ENCODE measurements at places on chromosomes 6 and 20.

DNA sequence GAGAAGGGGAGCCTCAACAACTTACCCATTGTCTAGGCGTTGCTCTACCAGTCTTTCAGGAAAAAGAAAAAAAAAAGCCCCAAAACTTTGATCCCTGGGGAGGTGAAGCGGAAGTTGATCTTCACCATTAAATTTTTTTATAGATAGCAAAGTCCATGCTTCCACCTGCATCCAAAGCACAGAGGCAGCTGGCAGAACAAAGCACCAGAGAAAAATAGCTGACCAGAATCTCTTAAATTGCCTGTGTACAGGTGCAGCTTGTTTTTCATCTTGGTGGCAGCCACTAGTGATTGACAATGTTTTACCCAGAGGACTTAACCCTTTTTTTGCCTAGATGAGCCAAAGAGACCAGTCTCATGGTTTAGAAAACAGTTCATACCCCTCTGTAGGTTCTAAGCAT is 86.0 kb downstream of the MYB start:
- peak; percentile 15 for DNase-seq

DNA sequence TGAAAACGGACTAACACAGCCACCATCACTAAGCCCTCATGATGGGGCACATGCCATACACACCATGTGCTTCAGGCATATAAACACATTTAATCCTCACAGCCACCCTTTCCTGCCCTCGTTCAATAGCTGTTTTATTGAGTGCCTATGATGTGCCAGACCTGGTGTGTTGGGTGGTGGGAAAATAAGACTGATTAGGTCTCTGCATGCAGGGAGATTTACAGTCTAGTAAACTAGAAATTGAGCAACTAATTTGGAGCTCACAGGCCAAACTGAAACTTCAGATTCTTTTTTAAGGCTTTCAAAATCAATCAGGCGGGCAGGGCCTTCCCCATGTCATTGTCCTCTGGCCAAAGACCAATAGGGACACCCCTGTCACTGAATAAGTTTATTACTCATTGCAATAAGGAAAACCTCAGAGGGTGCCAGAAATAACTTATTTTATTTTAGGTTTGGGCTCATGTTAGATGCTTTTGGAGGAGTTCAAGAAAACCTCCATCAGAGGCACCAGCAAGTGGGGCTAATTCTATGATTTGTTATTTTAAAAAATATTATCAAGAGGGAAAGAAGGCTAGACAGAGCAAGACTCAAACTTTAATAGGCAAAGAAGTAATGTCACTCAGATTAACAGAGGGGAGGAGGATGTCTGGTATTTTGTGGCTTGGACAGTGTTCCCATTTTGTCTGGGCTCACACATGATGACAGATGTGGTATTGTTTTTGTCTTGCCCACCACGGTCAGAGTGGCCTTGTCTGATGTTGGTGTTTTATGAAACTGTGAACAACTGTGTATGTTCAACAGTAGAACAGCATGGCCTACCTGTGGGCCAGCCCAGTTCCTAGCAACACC is 12.0 kb downstream of the ZFP64 start:
- DNase-seq, result no peak

GRCh38 chr20:20405623-20406022 is 37.7 kb downstream of the INSM1 start:
- DNase-seq, result no peak

DNA sequence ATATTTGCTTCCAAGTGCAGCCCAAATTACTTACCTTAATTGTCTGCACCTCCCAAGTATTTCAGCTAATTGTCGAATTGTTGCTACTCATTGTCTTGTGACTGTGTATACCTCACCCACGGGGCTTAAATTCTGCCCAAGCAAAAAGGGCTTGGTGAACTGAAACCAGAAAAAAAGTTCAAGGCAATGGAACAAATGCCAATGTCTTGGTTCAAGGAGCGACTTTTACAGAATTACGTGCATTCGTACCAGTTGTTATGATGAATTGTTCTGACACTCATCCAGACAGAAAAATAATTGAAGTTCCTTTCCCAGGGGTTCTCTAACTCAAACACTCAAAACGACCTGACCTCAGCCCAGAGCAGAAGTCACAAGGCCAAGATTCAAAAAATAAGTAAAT is 13.9 kb upstream of the PXDC1 start:
- no peak for DNase-seq

- DNase-seq, result no peak
Measured at GRCh38 chr20:1804554-1804956, 90.7 kb upstream of the SIRPA start.

DNA sequence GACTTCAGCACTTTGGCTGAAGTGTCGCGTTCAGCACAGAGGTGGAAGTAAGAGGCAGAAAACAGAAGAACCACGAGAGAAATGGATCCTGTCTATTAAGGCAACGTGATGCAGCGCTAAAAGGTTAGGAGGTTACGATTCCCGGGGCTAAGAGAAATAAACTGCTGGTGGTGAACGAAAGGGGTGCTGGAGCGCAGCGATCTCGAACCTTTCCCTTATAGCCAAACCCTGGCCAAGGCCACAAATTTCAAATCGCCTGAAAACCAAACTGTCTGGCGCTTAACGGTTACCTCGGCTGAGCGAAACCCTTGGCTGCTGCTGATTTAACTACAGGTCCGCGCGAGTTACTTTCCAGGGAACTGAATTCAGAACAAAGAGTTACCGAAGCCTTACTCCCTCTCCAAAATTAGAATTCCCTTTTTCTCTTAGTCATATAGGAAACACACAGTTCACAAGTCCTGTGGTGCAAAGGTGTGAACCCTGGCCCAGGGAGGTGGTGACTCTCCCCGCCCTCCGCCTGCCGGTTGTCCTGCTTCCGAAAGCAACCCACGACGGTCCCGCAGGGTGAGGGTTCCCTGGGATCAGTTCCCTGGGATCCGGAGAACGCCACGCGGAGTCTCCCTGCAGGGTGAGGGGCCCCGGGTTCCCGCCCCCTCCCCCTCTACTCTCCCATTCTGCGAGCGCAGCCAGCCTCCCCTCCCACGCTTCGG is 1.3 kb upstream of the SLC35D3 start:
- DNase-seq, result no peak

GRCh38 chr20:31474097-31474436 is 860 bp downstream of the DEFB124 start:
- no peak for DNase-seq

- DNase-seq, result no peak
Measured at GRCh38 chr6:158544428-158544827, 15.5 kb upstream of the TMEM181 start.

DNA sequence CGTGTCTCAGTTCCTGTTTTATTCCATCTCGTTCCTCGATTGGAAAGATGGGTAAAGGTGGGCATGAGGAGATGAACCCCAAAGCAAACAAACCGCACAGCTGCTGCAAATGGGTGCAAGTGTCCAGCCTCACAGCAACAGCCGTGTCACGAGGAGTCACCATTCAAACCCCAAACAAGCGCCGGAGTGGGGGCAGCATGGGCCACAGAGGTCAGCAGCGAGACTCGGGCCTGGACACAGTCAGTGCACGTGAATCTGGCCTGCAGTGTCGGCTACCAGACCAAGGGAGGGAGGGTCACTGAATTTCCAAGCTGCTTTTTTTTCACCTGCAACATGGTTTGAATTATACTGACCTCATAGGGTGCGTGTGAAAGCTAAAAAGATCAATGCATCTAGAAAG is 63.5 kb downstream of the EZR start:
- DNase-seq, result no peak

- no peak for DNase-seq
Measured at GRCh38 chr20:58716476-58717277, 24.1 kb downstream of the NPEPL1 start.
